Cerebellar cortex (tissue), 1 donor: ENCODE measurements at places on chromosomes 5 and 9.

DNA sequence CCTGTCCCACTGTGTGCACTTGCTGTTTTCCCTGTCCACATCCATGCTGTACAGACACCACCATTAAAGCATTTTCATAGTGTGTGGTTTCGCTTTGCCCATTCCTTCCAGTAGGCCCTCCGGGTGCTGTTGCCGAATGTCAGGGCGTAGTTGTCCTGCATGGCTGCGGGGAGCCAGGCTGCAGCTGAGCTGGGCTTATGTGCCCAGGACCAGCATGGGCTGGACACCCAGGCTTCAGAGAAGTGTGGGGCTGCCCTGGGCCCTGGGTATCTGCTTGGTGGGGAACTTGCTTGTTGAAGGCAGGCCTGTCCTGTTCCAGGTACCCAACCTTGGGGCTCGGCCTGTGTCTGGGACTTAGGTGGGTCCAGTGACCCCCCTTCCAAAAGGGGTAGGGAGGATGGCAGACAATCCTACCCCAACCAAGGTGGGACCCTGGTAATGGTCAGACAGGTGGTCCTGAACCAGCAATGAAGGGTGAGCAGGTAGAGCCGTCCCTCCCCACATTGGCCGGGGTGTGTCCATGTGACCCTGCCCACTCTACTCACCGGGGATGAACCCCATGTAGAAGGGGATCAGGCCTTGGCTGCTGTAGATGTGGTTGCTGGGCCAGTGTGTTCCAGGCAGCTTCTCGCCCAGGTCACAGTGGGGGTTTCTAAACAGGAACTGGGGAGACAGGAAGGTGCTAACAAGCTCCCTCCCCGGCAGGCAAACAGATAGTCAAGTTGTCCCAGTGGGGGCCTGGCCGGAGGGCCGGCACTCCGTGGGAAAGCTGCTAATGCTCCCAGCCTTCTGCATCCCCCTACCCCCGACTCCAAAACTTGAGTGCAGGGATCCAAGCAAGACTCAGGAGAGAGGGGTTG is 2.8 kb downstream of the TUBB4B start:
- no peak for DNase-seq

DNA sequence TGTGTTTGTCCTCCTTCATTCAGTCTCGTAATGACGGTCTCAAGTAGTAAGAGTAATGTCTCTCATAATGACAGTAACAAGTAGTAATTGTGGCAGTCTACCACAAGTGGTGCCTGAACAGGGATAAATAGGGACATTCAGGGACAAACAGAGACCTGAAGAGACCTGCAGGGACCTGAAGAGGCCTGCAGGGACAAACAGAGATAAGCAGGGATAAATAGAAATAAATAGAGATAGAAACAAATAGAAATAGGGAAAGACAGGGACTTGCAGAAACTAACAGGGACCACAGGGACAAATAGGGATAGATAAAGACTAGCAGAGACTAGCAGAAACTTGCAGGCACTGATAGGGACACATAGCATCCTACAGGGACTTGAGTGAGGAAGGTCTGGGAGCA is 7.9 kb downstream of the UGT3A2 start:
- no peak for DNase-seq

DNA sequence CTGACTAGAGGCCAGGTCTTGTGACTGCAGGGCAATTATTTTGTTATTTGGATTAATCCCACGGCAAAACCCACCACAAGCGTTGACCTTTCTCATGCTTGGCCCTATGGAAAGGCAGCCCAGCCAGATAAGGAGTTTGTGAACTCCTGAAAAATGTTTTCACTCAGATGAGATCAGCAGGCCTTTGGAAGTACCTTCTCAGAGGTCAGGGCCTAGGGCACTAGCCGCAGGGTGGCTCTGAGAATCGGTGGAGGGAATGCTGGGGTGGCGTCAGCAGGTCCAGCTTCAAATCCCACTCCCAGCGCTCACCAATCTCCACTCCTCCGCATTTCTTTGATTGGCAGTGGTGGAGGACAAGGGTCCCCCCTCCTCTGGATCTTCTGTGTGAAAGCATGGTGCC is 194.4 kb downstream of the GADD45G start:
- no peak for DNase-seq

GRCh38 chr5:164356790-164357189 is 851.4 kb downstream of the MAT2B start:
- no peak for DNase-seq

DNA sequence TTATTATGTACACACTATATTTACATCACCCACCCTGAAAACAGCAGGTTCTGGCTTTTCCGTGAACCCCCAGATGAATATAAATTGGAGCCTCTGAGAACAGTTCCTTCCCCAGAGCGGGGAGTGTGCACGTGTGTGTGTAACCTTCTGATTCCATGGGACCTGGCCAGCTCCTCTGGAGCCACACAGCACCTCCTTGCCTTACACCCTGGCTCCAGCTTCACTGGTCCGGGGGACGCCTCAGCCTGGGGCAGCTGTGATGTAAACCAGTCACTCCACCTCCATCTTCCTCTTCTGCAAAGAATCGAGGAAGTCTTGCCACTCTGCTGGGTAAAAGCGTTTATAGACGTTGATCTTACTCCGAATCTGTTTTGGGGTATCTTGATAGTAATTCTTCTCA is 4.4 kb downstream of the NOP16 start:
- no peak for DNase-seq

- no peak for DNase-seq
These were observed 226.3 kb downstream of the ENC1 start for GRCh38 chr5:74414228-74414627.

DNA sequence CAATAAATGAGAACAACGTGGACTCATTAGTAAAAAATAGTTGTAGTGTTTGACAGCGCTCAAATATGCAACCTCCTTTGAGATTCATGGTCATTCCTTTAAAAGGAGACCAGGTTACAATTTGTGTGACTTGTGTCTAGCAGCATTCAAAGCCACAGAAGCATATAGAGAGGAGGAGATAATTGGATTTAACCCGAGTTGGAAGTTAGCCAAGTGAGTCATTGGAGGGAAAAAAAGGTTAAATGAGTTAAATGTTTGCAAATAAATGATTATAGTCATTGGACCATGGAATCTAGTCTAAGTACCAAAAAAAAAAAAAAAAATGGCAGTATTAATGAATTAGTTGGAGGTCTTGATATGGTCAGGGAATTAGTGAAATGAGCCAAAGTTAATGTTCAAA is 90.9 kb downstream of the ITGA1 start:
- no peak for DNase-seq

- no peak for DNase-seq
These were observed 288.1 kb upstream of the EFNA5 start for GRCh38 chr5:107958861-107959260.

DNA sequence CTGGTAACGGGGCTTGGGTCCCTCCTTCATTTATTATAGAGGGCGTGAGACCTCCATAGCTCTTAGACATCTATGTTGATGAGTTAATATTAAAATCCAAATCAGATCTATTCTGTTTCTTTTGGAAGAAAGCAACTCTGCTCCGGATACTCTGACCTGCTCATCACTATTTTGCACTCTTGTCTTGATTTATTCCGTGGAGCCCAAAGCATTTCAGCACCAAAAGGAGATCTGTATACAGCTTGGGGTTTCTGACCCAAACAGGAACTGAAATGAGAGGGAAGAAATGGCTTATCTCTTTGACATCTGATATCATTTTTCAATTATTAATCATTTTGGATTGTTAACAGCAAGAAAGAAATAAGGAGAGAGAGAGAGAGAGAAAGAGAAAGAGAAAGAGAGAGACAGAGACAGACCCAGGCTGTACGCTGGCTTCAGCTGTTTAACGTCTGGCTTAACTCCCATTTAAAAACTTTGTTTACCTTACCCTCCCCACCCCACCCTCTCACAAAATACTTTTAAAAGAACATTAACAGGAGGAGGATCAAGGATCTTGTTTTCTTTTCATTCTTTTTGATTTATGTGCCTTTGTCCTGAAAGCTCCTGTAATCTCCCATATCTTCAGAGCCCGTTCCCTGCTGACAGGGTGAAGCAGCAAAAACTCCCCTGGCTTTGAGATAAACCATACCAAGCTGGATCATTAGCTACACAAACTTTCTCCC is 231.4 kb upstream of the TUT7 start:
- no peak for DNase-seq

DNA sequence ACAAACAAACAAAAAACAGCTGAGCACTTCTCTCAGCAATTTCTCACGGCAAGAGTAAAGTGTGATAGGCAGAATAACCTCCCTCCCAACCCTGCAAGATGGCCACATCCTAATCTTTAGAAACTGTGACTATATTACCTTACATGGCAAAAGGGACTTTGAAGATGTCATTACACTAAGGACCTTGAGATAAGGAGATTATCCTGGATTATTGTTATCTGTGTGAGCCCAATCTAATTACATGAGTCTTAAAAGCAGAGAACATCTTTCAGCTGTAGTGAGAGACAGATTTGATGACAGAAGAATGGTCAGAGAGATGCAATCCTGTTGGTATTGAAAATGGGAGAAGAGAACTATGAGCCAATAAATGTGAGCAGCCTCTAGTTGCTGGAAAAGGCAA is 347.9 kb downstream of the CDH9 start:
- no peak for DNase-seq

DNA sequence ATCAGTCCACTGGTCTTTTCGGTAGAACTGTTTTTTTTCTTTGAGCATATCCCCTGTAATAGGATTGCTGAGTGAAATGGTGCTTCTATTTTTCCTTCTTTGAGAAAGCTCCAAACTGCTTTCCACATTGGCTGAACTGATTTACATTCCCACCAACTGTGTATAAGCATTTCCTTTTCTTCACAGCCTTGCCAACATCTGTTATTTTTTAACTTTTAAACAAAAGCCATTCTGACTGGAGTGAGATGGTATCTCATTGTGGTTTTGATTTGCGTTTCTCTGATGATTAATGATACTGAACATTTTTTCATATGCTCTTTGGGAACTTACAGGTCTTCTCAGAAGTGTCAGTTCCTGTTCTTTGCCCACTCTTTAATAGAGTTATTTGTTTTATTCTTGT is 764.7 kb downstream of the MTRR start:
- DNase-seq: no peak

DNA sequence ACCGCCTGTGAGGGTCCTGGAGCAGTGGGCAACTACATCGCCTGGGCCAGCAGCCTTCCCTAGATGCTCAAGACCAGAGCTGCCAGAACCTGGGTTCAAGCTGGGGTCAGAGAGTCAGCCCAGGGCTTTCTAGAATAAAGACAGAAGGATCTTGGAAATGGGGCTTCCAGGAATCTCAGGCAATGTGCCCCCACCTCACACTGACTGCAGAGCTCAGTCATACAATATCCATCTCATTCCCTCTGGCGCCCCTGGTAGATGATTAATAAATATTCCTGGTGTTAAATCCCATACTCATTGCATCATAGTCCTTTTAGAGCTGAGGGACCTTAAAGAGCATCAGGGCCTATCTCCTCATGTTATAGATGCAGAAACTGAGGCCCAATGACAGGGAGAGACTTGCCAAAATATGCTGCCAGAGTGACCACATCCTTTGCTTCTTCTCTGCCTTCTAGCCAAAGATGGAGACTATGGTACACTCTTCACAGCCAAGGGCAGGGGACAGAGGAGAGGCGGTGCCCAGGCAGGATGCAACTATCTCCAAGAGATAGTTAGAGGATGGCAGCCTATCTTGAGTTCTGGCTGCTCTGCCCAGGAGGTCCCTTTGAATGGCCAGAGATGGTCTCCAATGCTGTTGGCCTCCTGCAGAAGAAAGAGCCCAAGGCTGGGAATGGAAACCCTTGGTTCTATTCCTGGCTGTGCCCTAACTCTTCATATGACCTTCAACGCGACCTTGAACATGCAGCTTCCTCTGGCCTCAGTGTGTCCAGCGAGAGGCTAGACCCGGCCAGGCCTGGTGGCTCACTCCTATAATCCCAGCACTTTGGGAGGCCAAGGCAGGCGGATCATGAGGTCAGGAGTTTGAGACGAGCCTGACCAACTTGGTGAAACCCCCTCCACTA is 36.2 kb upstream of the IL17B start:
- no peak for DNase-seq

DNA sequence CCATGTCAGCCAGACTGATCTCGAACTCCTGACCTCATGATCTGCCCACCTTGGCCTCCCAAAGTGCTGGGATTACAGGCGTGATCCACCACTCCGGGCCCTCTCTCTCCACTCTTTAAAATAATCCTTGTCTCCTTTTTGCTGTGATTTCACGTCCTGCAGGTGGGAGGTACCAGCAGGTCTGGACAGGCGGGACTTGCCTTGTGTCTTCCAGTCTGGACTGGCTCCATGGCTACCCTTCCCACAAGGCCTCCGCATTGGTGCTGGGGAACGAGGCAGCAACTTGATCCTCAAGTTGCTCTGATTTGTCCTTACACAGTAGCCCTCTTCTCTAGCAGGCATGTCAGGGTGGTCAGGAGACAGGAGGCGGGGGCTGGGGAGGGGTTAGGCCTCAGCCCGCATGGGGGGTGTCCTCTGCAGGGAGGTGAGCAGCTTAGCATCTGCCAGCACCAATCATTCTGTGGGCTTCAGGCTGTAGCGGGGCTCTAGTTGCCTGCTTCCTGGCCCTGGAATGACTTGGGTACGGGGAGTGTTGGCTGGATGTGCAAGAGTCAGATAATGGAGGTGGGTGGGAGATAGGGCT is 54.3 kb downstream of the TENT4A start:
- DNase-seq: no peak

GRCh38 chr9:89807682-89808075 is 202.9 kb downstream of the GADD45G start:
- DNase-seq: no peak

GRCh38 chr9:20997503-20998076 is 33.9 kb downstream of the HACD4 start:
- DNase-seq: no peak

GRCh38 chr5:129460672-129460935 is 506 bp downstream of the ADAMTS19 start:
- DNase-seq: no peak

DNA sequence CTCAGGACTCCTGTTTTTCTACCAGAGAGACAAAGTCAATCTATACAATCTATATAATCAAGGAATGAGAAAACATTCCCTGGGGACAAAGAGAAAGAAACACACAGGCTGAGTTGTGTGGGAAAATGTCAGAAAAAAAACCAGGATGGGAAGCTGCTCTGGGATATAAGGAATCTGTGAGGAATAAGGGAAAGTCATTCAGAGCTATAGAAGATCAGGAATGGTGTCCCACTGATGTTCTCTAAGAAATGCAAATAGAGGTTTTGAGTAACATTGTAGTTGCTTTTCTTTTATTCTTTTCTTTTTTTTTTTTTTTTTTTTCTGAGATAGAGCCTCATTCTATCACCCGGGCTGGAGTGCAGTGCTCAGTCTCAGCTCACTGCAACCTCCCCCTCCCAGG is 605.9 kb upstream of the KLF4 start:
- no peak for DNase-seq

DNA sequence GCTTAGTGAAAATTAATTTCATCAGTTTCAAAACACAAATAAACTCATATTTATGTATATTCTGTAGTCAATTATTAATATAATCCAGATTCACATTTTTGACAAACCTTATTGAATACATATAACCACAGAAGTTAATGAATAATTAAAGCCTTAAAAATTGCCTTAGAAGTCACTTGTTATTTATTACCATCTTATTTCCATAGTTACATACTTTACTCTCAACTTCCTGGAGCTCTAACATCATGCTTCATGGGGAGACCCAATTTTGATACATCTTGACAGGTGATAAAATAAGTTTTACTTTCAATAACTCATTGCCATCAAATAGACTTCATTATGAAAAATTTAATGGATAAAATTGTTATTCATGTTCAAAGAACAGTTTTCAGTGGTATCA is 1038.7 kb downstream of the PTPRD start:
- no peak for DNase-seq

- no peak for DNase-seq
These were observed 33.3 kb downstream of the NKX2-5 start for GRCh38 chr5:173201636-173202265.

GRCh38 chr9:114031948-114032840 is 45.9 kb downstream of the AMBP start:
- no peak for DNase-seq
